ENCODE measurements at places on chromosomes 11 and 22.

DNA sequence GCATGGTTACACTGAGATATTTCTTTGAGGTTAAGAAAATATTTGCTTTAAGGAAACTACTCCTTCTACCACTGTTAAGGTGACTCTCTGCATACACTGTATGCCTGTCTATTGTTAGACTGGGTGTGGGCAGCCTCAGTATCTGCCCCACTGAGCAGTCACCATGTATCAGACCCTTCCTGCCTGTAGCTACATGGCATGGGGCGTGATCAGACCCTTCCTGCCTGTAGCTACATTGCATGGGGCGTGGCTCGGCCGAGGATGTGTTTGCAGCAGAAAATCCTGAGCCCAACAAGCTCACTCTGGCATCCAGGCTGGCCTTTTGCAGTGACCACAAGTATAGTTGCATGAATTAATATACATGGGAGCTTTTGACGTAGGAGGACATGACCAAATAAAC, 669.4 kb downstream of the OPCML start:
- no peak for DNase-seq

GRCh38 chr11:1574238-1574932, 2.3 kb upstream of the DUSP8 start:
- peak; percentile 59 for DNase-seq

DNA sequence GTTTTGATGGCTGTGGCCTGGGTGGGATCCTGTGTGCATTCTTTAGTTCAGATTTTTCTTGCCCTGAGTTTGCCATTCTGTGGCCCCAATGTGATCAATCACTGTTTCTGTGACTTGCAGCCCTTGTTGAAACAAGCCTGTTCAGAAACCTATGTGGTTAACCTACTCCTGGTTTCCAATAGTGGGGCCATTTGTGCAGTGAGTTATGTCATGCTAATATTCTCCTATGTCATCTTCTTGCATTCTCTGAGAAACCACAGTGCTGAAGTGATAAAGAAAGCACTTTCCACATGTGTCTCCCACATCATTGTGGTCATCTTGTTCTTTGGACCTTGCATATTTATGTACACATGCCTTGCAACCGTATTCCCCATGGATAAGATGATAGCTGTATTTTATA, 620 bp downstream of the OR4C16 start:
- DNase-seq, result no peak

- DNase-seq, result no peak
These were observed 272.8 kb downstream of the FAM76B start for GRCh38 chr11:95516786-95517185.

DNA sequence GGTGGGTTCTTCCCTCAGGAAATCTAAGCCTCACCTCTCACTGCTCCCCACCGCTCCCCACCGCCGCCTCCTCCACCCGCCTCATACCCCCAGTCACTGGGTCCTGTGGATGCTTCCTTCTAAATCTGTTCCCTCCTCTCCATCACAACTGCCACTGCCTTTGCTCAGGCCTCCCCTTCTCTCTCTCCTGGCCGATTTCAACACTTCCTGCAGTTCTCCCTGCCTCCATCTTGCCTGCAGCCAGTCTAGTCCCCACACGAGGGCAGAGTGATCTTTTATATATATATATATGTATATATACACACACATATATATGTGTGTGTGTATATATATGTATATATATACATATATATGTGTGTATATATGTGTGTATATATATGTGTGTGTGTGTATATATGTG, 27.8 kb downstream of the CREB3L1 start:
- DNase-seq, result peak; percentile 91

GRCh38 chr11:10800292-10800691, 8.4 kb downstream of the EIF4G2 start:
- DNase-seq, result no peak

DNA sequence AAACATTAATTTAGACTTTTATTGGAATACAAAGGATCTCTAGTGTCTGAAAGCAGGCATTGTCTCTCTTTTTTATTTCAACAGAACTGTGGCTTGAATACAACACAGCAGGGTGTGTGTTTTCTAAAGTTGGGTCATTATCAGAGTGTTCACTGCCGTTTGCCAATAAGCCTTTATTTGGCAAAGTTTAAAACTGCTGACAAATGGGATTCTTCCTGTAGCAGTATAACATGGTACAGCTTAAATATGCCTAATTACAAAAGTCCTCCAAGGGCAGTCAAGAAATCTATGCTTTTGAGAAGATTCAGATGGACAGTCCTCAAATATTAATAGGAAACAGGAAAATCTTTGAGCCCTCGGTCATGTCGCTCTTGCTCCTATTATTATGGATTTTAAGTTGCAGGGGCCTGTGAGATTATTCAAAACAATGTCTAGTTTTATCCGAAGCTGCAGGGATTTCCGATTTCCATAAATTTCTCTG, 199.9 kb downstream of the MAML2 start:
- DNase-seq, result no peak

Measured in Kasumi-1 (cell line).